ENCODE measurements at places on chromosomes 12 and 14.

- DNase-seq: no peak
These were observed 57.8 kb downstream of the SLCO1B3 start for GRCh38 chr12:20868277-20868676.

DNA sequence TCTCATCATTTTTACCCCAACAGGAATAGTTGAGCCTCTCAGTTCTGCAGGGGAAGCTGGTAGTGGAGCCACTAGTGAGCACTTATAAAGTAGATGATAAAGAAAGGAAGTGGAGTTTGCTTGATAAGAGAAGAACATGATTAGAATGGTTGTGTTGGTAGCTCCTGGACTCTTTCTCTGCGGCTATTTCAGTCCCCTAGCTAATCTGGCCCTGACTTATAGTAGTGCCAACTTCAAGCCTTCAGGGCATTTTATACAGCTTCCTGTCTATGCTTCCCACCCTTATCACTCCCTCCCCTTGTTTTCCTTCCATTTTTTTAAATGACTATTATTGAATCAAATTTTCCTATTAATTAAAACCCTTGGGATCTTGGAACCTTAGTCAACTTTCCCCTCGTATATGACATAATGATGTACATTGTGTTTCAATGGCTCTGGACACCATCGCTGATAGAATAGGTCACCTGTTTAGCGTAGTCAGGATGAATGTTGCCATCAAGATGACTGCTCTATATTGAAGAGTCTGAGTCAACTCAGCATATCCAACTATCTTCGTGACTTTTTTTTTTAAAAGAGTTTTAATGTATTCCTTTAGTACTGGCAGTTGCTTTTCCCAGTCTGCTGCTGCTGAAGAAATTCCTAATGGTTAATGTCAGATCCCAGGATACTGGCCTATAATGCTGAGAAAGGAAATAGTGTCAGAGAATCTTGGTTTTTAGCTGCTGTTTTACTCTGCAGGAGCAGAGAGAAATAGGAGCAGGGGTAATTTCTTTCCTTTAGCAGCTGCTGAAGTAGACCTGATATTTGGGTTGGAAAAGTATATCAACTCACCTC, 16.2 kb upstream of the PCNX1 start:
- no peak for DNase-seq

- DNase-seq: no peak
These were observed 26.3 kb upstream of the PTGDR start for GRCh38 chr14:52241087-52241793.

GRCh38 chr14:45073231-45073879, 10.6 kb upstream of the PRPF39 start:
- no peak for DNase-seq

DNA sequence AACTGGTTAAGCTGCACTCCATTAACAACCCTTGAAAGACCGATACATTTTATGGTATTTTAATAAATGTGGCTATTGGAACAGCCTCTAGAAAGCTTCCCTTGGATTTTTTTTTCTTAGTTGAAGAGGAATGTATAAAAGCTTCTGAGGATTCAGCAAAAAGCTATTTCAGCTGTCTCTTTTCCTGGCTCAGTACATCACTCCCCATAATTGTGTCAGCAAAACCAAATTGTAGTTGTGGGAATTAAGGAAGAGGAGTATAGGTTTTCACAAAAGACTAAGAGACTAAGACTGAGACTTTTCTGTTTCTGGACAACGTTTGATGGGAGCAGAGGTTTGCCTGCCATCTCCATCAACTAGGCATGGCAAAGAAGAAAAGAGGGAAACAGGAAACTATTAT, 106.5 kb downstream of the C12orf50 start:
- no peak for DNase-seq

DNA sequence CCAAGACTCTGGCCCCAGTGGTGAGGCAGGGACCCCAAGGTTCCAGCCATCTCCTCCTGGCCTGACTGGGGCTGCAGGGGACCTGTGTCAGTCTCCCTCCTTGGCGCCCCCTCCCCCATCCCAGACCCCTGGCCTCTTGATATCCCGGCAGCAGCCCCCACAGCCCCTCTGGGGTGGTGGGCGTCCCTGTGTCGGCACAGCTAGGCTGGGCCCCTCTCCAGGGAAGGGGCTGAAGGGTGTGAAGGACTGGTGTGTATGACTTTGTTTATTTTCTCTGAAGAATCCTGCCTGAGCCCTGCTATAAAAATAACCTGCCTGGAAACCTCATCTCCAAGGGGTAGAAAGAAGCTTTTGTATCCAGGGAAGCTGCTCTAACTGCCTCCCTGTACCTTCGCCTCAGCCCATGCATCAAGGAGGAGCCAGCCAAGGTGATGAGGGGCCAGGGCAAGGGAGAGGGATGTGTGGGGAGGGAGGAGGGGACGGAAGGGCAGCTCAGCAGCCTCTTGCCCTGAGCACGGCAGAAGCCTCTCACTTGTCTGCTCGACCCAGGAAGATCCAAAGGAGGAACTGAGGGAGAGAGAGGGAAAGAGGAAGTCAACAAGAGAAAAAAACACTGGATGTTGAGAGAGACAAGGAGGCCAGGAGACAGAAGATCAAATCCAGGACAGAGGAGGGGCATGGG, 25.4 kb upstream of the COL2A1 start:
- DNase-seq: no peak

DNA sequence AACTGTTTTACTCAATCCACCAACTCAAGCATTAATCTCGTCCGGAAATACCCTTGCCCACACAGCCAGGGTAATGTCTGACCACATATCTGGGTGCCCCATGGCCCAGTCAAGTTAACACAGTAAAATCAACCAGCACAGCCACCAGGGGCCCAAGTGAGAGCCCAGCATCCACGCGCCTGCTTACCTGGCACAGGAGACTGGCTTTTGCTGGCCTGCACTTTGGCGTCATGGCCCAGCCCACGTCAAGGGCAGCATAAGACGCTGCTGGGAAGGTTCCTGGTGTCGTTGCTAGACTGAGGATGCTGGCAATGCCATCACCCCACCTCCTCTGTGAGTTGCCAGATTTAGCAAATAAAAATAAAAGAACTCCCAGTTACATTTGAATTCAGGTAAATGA, 53.6 kb upstream of the BCL11B start:
- DNase-seq: no peak

DNA sequence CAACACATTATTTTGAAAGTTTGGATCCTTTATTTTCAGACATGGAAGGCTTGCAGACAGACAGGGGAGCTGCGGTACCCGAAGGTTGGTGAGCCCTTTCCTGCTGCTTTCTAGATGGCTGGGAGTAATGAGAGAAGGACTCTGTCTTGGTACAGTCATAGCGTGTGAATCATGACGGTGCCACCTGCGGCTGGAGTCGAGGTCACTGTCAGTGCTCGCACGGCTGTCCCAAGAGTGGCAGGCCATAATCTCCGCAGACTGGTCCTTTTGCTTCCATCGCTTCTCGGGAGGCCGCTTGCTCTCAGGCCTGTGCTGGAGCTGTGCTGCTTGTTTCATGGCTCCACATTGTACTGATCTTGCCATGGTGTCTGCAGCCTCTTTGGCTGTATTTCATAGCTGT, 64.8 kb upstream of the RD3L start:
- DNase-seq: no peak

- no peak for DNase-seq
These were observed 38.5 kb downstream of the CCDC92 start for GRCh38 chr12:123934016-123934620.

- no peak for DNase-seq
These were observed 9.1 kb upstream of the CDC42BPB start for GRCh38 chr14:103066399-103066798.

- peak; percentile 98 for DNase-seq
These were observed 32.7 kb downstream of the DAD1 start for GRCh38 chr14:22556021-22556989.

GRCh38 chr14:100419856-100420255, 96.7 kb downstream of the SLC25A47 start:
- DNase-seq: no peak

- DNase-seq: no peak
These were observed 8.1 kb downstream of the CPSF6 start for GRCh38 chr12:69247268-69248018.

DNA sequence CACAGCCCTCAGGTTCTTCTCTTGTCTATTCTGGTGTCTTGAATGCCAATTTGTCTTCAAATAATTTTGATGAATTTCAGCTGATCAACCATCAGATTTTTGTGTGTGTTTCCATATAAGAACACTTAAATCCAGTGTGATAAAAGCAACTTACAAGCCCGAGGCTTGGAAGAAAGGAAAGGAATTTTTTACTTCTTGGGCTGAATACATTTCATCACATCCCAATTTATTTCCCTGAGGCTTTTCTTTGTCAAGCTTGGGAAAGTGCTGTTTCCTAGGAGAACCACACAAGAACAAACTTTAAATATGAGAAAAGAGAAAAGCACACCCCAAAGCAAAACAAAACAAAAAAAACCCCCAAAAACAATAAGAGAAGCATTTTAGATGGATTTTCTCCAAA, 26.6 kb downstream of the GPRC5D start:
- no peak for DNase-seq

- DNase-seq: no peak
These were observed 2.8 kb upstream of the NGB start for GRCh38 chr14:77273796-77274195.

DNA sequence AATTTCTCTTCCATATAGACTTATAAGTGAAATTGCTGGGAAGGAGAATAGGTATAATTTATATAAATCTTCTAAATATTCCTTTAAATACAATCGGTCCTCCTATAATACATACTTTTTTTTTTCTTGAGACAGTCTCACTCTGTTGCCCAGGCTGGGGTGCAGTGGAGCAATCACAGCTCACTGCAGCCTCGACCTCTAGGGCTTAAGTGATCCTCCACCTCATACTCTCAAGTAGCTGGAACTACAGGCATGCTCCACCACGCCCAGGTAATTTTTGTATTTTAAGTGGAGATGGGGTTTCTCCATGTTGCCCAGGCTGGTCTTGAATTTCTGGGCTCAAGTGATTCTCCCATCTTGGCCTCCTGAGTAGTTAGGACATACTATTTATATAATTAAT, 29.7 kb upstream of the NPFF start:
- DNase-seq: no peak

DNA sequence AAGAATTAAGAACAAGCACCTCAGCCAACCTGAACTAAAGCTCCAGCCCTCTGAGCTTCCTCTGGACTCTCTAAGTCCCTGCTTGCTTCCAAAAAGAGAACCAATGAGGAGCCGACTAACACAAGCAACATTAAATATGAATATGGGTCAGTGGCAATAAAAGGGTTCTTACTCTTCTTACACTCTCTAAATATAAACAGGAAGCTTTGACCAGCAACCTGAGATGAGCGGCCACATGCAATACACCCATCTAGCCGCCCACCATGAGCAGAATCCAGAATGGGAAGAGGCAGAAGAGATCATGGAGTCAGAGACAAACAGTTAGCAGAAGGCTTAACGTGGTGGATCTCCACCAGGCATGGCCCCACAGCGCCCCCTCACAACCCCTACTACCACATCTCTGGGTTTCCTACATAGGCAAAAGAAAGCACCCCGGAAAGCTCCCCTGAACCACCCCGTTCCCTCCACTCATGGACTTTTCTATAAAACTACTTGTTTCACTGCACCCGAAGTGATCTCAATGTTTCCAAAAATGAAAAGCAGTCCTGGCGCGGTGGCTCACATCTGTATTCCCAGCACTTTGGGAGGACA, 59.4 kb downstream of the TTC7B start:
- DNase-seq: no peak

DNA sequence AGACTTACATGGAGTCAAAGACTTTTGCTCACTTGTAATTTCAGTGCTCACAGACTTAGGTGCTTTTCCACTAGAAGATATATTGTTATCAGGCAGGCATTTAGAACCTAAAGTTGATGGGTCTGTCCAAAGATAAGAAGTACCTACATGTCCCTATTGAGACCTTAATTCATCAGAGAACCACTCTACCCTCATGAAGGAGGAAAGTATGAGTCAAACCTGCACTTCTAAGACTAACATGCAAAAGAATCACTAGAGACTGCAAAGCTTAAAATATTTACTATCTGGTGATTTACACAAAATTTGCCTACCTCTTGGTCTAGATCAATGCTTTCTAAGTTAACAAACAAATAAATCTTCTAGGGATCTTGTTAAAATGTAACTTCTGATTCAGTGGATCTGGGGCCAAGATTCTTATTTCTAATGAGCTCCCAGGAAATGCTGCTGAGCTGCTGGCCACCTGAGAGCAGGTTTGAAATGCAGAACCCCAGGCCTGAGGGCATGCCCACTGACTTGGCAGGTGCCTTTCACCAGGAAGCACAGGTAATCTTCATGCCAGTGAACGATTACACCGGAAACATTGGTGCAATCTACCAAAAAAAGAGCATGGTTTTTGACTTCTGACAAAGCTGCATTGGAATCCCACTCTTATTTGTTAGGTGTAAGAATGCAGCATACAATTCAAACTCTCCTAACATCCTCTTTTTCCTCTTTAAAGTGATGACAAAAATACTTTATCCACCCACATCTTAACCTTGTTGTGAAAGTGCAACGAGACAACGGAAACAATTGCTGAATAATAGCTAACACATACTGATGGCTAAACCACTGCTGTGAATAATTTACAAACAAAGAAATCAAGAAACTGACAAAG, 214.2 kb downstream of the ADAMTS20 start:
- DNase-seq: no peak
